HFFc6 (cell line): ENCODE measurements at places on chromosomes 2 and 18.

- DNase-seq, result no peak
Observed at GRCh38 chr18:48645427-48646002, 106.7 kb downstream of the CTIF start.

GRCh38 chr18:23311351-23312121 lies 141.6 kb upstream of the RIOK3 start:
- peak; percentile 74 for DNase-seq

- DNase-seq, result no peak
Observed at GRCh38 chr2:14330884-14331283, 301.6 kb upstream of the LRATD1 start.

GRCh38 chr2:227454323-227454860 lies 17.6 kb upstream of the AGFG1 start:
- no peak for DNase-seq

DNA sequence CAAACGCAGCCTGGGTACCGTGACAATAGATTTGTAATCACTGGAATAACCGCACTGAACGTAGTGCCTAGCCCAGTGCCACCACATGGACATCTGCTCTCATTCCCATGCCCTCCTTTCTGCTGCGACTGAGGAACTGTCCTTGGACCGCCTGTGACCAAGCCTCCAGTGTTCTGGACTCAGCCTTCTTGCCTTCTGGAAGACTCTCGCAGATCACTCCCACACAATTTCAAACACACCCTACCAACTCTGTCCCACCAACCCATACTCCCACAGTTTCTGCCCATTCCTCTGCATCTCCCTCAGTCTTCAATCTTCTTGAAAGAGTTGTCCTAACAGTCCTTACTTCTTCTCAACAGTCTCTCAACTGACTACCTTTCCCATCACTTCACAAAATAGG lies 2.1 kb downstream of the RNF149 start:
- DNase-seq, result no peak

DNA sequence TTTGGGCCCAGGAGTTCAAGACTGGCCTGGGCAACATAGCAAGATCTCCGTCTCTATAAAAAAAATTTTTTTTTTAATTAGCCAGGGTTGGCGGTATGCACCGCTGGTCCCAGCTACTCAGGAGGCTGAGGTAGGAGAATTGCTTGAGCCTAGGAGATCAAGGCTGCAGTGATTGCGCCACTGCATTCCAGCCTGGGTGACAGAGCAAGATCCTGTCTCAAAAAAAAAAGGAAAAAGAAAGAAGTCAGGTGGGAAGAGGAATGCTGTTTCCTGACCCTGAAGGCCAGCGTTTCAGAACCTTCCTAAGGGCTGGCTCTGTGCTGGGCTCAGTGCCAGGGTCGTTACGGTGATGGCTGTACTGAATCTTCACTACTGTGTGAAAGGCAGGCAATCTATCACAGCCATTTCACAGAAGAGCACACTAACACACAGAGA lies 35.0 kb upstream of the AGAP1 start:
- DNase-seq, result peak; percentile 2

- peak; percentile 48 for DNase-seq
Observed at GRCh38 chr2:168427451-168427850, 28.6 kb upstream of the CERS6 start.

DNA sequence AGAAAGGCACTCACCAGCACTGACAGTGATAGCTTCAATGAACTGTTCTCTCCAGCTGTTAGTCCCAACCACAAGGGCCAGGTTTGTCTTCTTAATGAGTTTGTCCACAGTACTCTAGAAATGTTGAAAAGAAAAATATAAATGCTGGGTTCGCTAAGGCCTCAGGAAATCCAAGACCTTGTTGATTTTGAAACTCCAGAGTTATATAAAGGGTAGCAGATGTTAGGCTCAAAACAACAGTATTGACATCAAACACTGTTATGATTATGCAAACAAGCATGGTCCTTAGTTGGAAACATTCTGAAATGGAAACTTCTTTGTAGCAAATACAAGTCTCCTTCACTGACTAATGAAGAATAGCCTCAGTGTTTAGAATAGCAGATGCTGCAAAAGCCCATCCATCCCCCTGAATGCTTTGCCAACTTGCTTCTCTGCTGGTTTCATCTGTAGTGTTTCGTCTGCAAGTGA lies 291.1 kb downstream of the SLC8A1 start:
- no peak for DNase-seq

- no peak for DNase-seq
Observed at GRCh38 chr2:95004287-95004686, 21.2 kb upstream of the MAL start.

- DNase-seq, result no peak
Observed at GRCh38 chr2:173427887-173428668, 73.4 kb downstream of the CDCA7 start.

DNA sequence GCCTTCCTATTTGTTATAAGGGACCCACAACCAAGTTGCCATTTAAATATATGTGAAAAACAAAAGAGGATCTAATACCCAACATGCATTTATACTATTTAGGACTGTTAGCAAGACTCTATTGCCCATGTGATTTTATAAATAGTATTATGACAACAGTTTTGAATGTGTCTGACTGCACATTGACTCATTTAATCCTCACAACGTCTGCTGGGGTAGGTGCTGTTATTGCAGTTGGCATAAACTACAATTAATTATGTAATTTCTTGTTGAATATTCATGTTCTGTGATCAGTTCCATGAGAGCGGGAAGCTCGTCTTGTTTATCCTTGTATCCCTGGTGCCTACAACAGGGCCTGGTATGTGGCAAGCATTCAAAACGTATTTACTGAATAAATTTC lies 53.7 kb downstream of the SH2D6 start:
- DNase-seq, result no peak

GRCh38 chr18:57281519-57281918 lies 70.8 kb upstream of the ST8SIA3 start:
- no peak for DNase-seq

DNA sequence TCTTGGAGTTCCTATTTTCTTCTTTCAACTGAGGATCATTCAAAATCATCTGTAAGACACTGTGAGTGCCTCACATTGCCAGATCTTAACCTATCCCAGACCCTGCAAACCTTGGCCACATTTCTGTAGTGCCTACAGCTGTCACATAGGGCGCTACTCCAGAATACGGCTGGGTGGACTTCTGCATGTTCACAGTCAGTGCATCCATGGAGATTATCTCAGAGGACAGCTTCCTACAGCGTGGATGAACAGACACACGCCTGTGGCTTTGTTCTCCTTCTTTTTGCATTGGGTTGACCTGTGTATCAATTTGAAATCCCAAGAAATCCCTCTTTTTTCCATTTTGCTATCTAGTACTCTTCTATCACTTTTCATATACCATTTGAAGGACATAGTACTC lies 1.9 kb upstream of the KLHL29 start:
- DNase-seq, result no peak

- DNase-seq, result no peak
Observed at GRCh38 chr2:137837830-137838229, 126.4 kb upstream of the HNMT start.

DNA sequence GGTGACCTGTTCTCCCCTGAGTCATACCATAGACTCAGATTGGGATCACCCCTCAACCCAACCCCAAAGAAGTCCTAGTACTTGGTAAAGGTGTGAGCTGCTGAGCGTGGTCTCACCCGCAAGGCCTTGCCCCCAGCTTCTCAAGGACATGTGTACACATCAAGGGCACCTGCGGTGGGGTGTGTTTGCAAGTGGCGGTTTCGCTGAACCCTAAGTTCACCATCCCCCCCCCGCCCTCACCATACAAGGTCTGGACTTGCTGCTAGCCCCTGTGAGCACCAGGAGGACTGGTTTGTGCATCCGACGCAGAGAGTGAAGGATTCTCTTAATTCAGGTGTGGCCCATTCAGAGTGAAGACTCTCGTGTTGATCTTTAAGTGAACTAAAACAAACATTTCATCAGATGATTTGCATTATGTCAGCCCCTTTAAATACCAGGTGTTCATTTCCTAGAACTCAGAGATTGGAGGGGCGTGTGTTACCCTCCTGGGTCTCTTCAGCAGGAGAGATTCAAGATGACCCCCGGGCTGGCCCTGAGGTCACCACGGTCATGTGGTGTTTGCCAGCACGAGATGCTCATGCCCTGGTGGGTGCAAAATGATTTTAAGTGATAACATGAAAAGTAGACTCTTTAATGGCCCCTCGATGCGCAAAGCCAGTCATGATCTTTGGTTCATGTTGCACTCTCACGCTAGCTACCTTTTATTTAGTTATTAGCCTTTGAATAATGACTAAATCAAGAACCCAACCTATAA lies 27.8 kb downstream of the MTERF4 start:
- no peak for DNase-seq

DNA sequence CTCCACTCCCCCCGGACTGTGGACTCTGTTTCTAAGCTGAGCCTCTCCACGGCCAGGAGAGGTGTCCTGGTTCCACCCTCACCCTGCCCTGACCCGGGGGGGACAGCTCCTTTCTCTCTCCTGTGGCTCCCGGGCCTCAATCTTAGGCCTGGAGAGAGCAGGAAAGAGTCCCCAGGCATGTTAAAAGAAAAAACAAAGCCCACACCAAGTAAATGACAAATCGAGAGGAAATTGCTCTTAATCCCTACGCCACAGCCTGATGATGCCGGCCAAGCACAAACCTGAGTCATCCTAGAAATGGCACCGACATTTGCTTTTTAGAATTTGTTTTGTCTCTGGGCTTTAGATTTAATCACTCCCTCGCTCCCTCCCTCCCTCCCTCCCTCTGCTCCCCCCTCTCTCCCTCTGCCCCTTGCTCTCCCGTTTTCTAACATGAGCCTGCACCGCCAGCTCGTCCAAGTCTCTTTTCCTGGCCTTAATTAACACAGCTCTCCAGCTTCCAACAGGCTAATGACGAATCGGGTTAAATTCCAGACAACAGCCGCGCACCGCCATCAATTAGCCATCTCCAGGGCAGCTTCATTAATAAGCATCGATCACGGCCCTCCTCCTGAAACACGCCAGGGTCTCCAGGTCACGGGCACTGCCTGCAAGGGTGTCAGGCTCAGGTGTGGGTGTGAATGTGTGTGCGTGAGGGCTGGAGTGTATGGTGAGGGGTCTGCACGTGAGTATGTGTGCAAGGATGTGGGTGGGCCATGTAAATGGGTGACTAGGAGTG lies 230.8 kb downstream of the CELF4 start:
- DNase-seq, result peak; percentile 37
